Activated CD4-positive, alpha-beta memory T cell treated with anti-CD3 and anti-CD28 coated beads for 36 hours (primary cell): ENCODE measurements at places on chromosomes 5 and 9. TPM values are rescaled to one million over a fixed set of nuclear protein-coding genes. Genes with fewer than 3 reads are reported as not detected.

PDE8B gene
- not detected for total RNA-seq

FBLL1 gene
- total RNA-seq = 0.29 TPM

NTRK2 gene
- total RNA-seq = 0.45 TPM

ARL14EPL gene
- not detected for total RNA-seq

GLRA1 gene
- not detected for total RNA-seq

LCN1 gene
- not detected for total RNA-seq

LIX1 gene
- not detected for total RNA-seq

C5orf63 gene
- total RNA-seq = 9.7 TPM

OMD gene
- total RNA-seq = not detected

CAVIN4 gene
- 0.07 TPM for total RNA-seq

MYOZ3 gene
- total RNA-seq = 0.07 TPM

PCDHA7 gene
- total RNA-seq = not detected

LURAP1L gene
- total RNA-seq = not detected

MRRF gene
- 52.5 TPM for total RNA-seq

RNF224 gene
- total RNA-seq = not detected

POLR1E gene
- 56.7 TPM for total RNA-seq

EIF4E1B gene
- total RNA-seq = not detected

SSBP2 gene
- total RNA-seq = 13.0 TPM

DEPDC1B gene
- 33.2 TPM for total RNA-seq

CDC14B gene
- 2.3 TPM for total RNA-seq

ZFP2 gene
- total RNA-seq = 0.27 TPM

JAKMIP2 gene
- total RNA-seq = 1.1 TPM

TMEM8B gene
- total RNA-seq = 5.9 TPM

FLT4 gene
- total RNA-seq = 1.4 TPM

NHP2 gene
- 231 TPM for total RNA-seq
